ENCODE measurements at places on chromosomes 12 and 14.

DNA sequence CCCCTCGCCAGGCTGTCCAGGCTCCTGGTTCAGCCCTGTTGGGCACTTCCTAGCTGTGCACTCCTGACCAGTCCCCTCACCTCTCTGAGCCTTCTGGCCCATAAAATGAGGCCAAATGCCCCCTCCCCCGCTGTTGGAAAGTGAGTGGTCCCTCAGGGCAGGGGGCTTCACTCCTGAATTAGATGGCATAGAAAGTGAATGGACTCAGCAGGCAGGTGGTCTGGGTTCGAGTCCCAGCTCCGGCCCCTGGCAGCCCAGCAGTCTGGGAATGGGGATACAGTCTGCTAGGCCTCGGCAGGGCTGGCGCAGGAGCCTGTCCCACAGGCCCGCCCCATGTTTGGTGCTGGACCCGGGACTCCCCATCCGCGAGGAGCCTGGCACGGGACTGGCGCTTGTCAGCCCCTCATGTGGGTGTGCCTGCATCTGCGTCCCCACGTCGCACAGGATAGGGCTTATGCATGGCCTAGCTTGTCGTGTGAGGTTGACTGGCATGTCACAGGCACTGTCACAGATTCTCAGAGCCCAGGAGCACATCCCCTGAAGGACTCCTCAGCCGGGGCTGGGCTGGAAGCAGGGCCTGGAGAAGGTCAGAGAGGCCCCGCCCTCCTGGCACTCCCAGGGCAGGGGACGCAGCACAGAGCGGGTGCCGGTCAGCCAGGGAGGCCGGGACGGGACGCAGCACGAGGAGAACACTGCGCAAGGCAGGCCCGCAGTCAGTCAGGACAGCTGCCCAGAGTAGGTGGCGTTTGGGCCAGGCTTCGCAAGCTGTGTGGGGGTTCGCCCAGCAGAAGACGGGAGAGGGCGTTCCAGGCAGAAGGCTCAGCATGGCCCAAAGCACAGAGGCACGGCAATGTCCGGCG lies 40.5 kb downstream of the DIO3 start:
- no peak for DNase-seq

- DNase-seq: no peak
These were observed 39.3 kb upstream of the ACSM4 start for GRCh38 chr12:7264538-7264937.

DNA sequence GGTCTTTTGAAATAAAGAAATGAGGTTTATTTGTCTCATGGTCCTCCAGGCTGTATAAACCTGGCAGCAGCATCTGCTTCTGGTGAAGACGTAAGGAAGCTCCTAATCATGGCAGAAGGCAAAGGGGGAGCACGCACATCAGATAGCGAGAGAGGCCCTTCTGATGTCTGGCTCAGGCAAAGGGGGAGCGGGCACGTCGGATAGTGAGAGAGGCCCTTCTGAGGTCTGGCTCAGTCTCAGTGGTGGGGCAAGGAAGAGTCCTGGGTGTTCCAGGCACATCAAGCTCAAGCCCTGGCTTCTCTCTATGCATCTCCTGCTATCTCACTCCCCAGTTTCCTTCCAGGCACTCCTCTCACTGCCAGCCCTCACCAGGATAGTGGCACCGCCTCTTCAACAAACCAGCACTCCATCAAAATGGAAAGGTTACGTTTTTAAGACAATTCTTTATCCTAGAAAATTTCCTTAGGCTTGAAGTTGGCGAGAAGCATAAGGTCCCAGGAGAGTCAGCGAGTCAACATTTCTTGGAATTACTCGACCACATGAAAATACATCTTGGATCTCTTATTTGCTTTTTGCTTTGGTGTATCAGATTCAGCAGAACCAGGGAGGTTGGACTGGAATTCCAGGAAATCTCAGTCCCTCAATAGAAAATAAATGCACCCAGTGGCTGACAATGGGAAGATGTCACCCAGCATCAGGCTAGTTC lies 189.6 kb upstream of the TMEM132C start:
- no peak for DNase-seq

DNA sequence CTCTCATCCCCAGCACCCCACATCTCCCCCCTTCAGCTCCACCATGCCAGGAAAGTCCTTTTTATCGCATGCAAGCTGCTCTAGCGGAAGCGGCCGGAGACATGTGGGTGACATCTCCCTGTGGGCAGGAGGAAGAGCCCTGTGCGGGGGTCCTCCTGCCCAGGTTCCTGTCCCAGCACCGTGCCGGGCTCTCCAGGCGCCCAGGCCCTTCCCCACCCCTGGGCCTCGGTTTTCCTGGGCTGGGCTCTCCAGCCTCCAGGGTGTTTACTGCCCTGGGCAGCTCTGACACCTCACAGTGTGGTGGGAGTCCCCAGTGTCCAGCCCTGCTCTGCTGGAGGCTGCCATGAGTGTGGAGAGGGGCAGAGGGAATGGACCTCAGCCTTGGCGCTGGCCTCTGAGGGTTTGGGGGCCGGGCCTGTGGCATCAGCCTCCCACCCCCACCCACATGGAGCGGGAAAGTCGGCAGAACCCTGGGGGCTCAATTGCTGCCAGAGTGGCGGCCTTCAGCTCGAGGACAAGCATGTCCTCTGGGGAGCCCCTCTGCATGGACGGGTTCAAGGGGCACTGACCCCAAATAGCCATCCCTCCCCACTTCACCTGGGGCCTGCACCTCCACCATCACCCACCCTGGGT lies 16.9 kb downstream of the ASPG start:
- DNase-seq: no peak

DNA sequence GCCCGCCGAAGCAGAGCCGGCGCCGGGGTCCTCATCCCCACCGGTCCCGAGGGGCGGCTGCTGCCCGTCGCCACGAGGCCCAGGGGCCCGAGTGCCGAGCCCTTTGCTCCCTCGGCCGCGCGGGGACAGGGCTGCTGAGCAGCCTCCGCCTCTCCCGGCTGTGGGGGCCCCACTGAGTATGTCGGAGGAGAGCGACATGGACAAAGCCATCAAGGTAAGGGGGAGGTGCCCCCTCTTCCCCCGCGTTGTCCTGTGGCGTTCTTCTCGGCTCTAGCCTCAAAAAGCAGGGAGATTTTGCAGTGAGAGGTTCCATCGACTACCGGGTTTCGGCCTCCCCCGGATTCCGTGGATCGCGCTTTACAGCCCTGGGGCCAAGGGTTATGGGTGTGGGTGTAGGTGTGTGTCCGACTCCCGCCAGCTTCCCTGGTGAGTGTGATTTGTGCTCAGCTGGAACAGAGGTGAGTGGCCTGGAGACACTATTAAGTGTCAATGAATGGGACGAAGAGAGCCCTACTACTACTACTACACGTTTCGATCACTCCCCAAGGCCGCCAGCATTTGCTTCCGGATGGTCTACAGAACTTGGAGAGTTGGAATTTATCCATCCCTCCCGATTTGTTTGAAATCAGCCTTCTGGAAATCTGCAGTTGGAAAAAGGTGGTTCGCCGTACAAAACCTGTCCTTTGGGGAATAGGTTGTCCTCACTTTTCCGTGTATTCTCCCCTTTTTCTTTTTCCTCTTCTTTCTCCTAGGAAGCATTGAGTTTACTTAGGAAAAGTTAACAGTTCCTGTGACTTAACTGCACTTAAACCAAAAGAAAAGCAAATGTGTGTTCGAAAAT lies 748 bp downstream of the MAPKAPK5 start:
- DNase-seq: no peak

DNA sequence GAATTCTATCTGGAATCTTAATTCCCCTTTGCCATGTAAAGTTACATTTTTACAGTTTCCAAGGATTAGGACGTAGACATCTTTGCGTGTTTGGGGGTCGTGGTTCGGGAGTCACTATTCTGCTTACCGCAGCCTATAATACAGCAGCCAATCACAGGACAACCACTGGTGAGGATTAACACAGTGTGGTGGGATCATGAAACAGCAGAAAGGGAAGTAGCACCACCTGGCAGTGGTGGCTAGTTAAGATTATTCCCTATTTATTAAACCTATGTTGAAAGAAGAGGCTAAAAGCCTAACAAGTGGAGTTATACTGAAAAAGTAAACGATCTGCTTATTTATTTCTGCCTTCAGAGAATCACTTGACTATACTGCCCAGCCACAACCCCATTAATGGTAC lies 71.7 kb downstream of the IPO8 start:
- DNase-seq: no peak

Measured in fibroblast of the conjunctiva (primary cell).